CD4-positive, alpha-beta T cell (primary cell): ENCODE measurements at places on chromosomes 12 and 14.

DNA sequence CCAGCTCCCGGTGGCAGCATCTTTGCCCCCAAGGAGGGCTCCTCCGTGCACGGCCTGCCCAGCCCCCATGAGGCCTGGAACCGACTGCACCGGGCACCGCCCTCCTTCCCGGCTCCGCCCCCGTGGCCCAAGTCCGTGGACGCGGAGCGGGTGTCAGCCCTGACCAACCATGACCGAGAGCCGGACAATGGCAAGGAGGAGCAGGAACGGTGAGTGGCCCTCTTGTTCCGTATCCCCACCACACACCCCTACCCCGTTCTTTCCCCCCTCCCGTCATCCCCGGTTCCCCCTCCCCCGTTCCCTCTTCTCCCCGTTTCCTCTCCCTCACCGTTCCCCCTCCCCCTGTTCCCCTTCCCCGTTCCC is 28.3 kb downstream of the LRCOL1 start:
- no peaks in the 10 kb centered on the region for H3K4me1 ChIP-seq
- H3K36me3 ChIP-seq: peaks cover 14% of the 10 kb centered on the region
- DNase-seq: no peak
- H3K4me3 ChIP-seq: no peak overlapping the region
- H3K27me3 ChIP-seq: no peaks in the 10 kb centered on the region

- peaks cover 57% of the 10 kb centered on the region for H3K36me3 ChIP-seq
- H3K27ac ChIP-seq: peak overlapping the region; percentile 95
- peak; percentile 44 for DNase-seq
- no peaks in the 10 kb centered on the region for H3K27me3 ChIP-seq
- H3K4me3 ChIP-seq: peak overlapping the region; percentile 87
These were observed 3.7 kb downstream of the SELPLG start for GRCh38 chr12:108629824-108630476.

DNA sequence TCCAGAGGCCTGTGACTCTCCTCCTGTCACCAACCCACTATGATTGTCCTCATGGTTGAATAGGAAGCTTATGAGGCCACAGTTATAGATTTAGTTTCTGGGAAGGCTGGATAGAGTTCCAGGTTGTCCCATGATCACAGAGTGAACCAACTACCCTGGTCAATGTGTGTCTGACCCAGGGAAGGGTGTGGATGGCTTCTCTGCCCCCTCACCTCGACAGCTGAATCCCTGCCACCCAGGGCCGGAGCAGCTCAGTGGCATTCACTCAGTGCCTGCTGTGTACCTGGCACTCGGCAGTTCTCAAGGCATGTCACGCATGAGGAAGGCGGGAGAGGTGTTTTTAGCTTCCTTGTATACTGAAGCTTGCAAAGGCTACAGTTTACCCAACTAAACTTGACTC is 43.2 kb downstream of the JDP2 start:
- H3K27me3 ChIP-seq: no peaks in the 10 kb centered on the region
- no peak for DNase-seq
- no peak overlapping the region for H3K27ac ChIP-seq
- H3K4me3 ChIP-seq: no peak overlapping the region
- no peaks in the 10 kb centered on the region for H3K36me3 ChIP-seq
- H3K4me1 ChIP-seq: no peaks in the 10 kb centered on the region

GRCh38 chr12:80401191-80401590 is 42.8 kb upstream of the PTPRQ start:
- DNase-seq: no peak
- no peaks in the 10 kb centered on the region for H3K4me1 ChIP-seq
- H3K27me3 ChIP-seq: no peaks in the 10 kb centered on the region

GRCh38 chr12:112304436-112304835 is 77.8 kb downstream of the HECTD4 start:
- DNase-seq: no peak
- no peaks in the 10 kb centered on the region for H3K27me3 ChIP-seq
- no peak overlapping the region for H3K27ac ChIP-seq
- H3K4me3 ChIP-seq: no peak overlapping the region
- peaks cover 35% of the 10 kb centered on the region for H3K36me3 ChIP-seq

- H3K4me3 ChIP-seq: no peak overlapping the region
- H3K4me1 ChIP-seq: no peaks in the 10 kb centered on the region
- DNase-seq: no peak
- H3K27ac ChIP-seq: no peak overlapping the region
- no peaks in the 10 kb centered on the region for H3K27me3 ChIP-seq
- H3K36me3 ChIP-seq: no peaks in the 10 kb centered on the region
These were observed 92.0 kb downstream of the ITPR2 start for GRCh38 chr12:26740991-26741390.

GRCh38 chr12:5470221-5470620 is 38.3 kb downstream of the NTF3 start:
- H3K27me3 ChIP-seq: no peaks in the 10 kb centered on the region
- H3K4me3 ChIP-seq: no peak overlapping the region
- no peaks in the 10 kb centered on the region for H3K36me3 ChIP-seq
- no peak overlapping the region for H3K27ac ChIP-seq

DNA sequence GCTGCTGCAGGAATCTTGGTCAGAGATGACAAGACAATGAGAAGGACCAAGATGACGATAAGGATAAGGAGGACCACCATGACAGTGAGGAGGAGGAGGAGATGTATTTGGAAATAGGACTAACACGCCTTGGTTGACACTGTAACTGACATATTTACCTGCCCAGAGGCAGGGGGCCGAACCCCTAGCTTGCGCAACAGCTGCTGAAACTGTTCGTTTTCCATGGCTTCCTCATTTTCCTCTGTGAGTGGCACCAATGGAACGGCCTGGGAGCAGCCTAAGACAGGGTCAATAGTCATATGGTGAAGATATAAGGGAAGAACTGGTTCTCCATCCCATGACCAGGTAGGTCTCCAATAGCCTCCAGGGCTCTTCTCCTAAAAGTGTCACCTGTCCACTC is 28.8 kb downstream of the TIMELESS start:
- no peaks in the 10 kb centered on the region for H3K27me3 ChIP-seq
- peaks cover 10% of the 10 kb centered on the region for H3K36me3 ChIP-seq
- DNase-seq: no peak
- no peak overlapping the region for H3K27ac ChIP-seq
- peaks cover 9% of the 10 kb centered on the region for H3K4me1 ChIP-seq
- H3K4me3 ChIP-seq: no peak overlapping the region

GRCh38 chr14:70957710-70958109 is 50.5 kb downstream of the PCNX1 start:
- H3K4me1 ChIP-seq: peaks cover 19% of the 10 kb centered on the region
- no peaks in the 10 kb centered on the region for H3K27me3 ChIP-seq
- peaks cover 18% of the 10 kb centered on the region for H3K36me3 ChIP-seq
- H3K4me3 ChIP-seq: no peak overlapping the region
- H3K27ac ChIP-seq: no peak overlapping the region

DNA sequence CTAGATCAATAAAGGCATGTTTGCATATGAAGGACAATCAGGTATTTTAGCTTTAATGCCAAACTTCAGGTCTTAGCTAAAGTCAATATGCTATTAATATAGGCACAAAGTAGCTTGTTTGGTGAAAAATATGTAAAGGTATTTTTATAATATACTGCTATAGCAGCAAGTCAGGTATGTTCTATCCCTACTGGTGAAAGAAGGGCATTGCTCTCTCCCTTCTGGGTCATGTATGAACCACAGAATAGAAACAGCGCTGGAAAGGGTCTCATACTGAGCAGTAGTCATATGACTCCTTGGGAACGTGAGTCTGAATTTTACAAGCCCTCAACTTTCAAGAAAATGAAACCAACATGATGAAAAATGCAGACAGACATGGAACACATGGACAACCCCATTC is 314.6 kb downstream of the GRIN2B start:
- no peak for DNase-seq
- no peaks in the 10 kb centered on the region for H3K4me1 ChIP-seq
- H3K36me3 ChIP-seq: no peaks in the 10 kb centered on the region

- H3K27ac ChIP-seq: no peak overlapping the region
- H3K4me1 ChIP-seq: no peaks in the 10 kb centered on the region
- H3K36me3 ChIP-seq: no peaks in the 10 kb centered on the region
- H3K4me3 ChIP-seq: no peak overlapping the region
- peaks cover 12% of the 10 kb centered on the region for H3K27me3 ChIP-seq
These were observed 158.0 kb downstream of the KCNA5 start for GRCh38 chr12:5201554-5202218.

- H3K27ac ChIP-seq: no peak overlapping the region
- DNase-seq: no peak
- H3K36me3 ChIP-seq: peaks cover 32% of the 10 kb centered on the region
- H3K4me1 ChIP-seq: no peaks in the 10 kb centered on the region
These were observed 251.5 kb downstream of the FOXN3 start for GRCh38 chr14:89165189-89166181.

DNA sequence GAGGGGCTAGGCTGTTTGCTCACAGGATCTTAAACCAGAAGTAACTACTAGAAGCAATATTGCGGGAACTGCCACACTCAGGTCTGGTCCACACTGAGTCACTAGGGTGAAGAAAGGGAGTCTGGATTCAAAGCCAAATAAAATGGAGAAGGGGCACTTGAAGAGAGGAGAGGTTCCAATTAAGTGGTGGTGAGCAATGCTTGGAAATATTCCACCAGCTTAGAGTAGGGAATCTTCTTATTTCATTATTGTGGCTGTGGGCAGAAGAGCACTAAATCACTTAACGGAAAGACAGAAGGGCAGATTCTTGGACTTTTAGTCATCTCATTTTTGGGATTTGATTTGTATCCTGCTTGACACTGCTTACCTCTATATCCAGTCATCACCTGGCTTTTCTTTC is 48.6 kb upstream of the PPP1R12A start:
- no peaks in the 10 kb centered on the region for H3K36me3 ChIP-seq
- H3K27me3 ChIP-seq: peaks cover 14% of the 10 kb centered on the region
- no peak overlapping the region for H3K4me3 ChIP-seq
- H3K4me1 ChIP-seq: no peaks in the 10 kb centered on the region
- no peak overlapping the region for H3K27ac ChIP-seq

GRCh38 chr12:130847112-130847511 is 8.1 kb upstream of the STX2 start:
- no peaks in the 10 kb centered on the region for H3K27me3 ChIP-seq
- H3K4me3 ChIP-seq: no peak overlapping the region
- no peaks in the 10 kb centered on the region for H3K4me1 ChIP-seq
- DNase-seq: no peak
- H3K36me3 ChIP-seq: no peaks in the 10 kb centered on the region
- H3K27ac ChIP-seq: no peak overlapping the region

- H3K4me3 ChIP-seq: no peak overlapping the region
- H3K36me3 ChIP-seq: no peaks in the 10 kb centered on the region
- no peaks in the 10 kb centered on the region for H3K27me3 ChIP-seq
- no peaks in the 10 kb centered on the region for H3K4me1 ChIP-seq
- H3K27ac ChIP-seq: no peak overlapping the region
These were observed 179.0 kb upstream of the KRR1 start for GRCh38 chr12:75690296-75690955.

- no peak overlapping the region for H3K27ac ChIP-seq
- no peak for DNase-seq
- H3K36me3 ChIP-seq: no peaks in the 10 kb centered on the region
- H3K4me3 ChIP-seq: no peak overlapping the region
These were observed 410.6 kb upstream of the SOX5 start for GRCh38 chr12:24360057-24360456.

DNA sequence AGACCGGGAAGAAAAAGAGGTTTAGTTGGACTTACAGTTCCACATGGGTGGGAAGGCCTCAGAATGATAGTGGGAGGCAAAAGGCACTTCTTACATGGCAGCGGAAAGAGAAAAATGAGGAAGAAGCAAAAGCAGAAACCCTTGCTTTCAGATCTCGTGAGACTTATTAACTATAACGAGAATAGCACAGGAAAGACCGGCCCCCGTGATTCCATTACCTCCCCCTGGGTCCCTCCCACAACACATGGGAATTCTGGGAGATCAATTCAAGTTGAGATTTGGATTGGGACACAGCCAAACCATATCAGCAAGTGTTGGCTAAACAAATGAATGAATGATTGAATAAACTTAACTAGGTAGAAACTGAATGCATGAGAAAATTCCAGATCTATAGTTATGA is 85.3 kb upstream of the PARP11 start:
- DNase-seq: no peak
- peaks cover 19% of the 10 kb centered on the region for H3K4me1 ChIP-seq
- H3K27ac ChIP-seq: no peak overlapping the region
- H3K27me3 ChIP-seq: no peaks in the 10 kb centered on the region
- no peaks in the 10 kb centered on the region for H3K36me3 ChIP-seq

- no peak overlapping the region for H3K27ac ChIP-seq
- DNase-seq: no peak
These were observed 893.3 kb upstream of the MDGA2 start for GRCh38 chr14:48568688-48569087.

DNA sequence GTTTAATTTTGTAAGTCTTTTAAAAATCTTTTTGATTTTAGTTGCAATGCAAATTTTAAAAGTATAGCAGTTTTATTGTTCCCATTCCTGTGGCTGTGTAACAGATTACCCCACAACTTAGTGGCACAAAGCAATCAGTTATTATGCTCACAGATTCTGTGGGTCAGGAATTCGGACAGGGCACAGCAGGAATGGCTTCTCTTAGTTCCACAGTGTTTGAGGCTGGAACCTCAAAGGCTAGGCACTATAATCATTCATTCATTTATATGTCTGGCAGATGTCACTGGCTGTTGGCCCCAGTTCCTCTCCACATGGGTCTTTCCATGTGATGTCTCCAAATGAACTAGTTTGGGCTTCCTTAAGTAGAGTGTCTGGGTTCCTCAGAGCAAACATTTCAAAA is 193.3 kb downstream of the RAD51B start:
- H3K27me3 ChIP-seq: no peaks in the 10 kb centered on the region
- H3K36me3 ChIP-seq: no peaks in the 10 kb centered on the region
- no peak overlapping the region for H3K27ac ChIP-seq
- no peak for DNase-seq
- H3K4me3 ChIP-seq: no peak overlapping the region

DNA sequence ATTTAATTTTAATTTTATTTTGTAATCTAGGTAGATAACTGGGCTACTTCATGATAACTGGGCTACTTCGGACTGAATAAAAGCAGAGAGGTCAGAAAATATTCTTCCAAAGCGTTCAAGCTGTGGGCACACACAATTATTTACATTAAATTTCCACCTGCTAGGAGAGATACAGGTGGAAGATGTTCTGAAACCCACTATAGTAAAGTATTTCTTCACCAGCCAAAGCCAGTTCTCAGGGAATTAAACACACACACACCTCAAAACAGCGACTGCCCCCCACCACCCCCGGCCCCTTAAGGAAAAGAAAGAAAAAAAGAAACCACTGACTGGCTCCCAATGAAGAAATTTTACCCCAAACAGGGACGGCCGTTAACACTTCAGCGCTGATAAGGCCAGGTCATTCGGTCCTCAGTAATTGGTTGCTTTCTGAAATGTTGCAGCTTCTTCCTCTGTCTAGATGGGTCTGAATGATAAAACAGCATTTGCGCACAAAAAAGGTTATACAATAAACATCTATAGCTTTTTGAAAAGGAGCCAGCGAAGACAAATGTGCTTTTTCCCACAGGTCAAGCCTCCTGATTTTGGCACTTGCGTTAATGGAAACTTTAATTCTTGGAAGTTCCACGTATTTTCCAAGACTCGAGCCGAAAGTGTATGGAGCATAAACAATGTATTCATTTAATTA is 771 bp upstream of the KCNJ8 start:
- peaks cover 14% of the 10 kb centered on the region for H3K4me1 ChIP-seq
- H3K27me3 ChIP-seq: peaks cover 36% of the 10 kb centered on the region
- H3K36me3 ChIP-seq: no peaks in the 10 kb centered on the region
- H3K4me3 ChIP-seq: no peak overlapping the region

GRCh38 chr12:67137256-67137655 is 131.9 kb upstream of the CAND1 start:
- DNase-seq: no peak
- peaks cover 3% of the 10 kb centered on the region for H3K27me3 ChIP-seq
- no peak overlapping the region for H3K4me3 ChIP-seq
- H3K36me3 ChIP-seq: no peaks in the 10 kb centered on the region
- H3K4me1 ChIP-seq: no peaks in the 10 kb centered on the region

GRCh38 chr14:78448164-78449094 is 278.3 kb downstream of the NRXN3 start:
- no peak overlapping the region for H3K27ac ChIP-seq
- no peaks in the 10 kb centered on the region for H3K27me3 ChIP-seq
- no peaks in the 10 kb centered on the region for H3K36me3 ChIP-seq
- H3K4me1 ChIP-seq: no peaks in the 10 kb centered on the region
- peak; percentile 22 for DNase-seq
- H3K4me3 ChIP-seq: no peak overlapping the region
